ENCODE measurements at places on chromosomes 4 and X.
A peak's percentile ranks its signal among the peaks of the same experiment; 100 is the strongest.

DNA sequence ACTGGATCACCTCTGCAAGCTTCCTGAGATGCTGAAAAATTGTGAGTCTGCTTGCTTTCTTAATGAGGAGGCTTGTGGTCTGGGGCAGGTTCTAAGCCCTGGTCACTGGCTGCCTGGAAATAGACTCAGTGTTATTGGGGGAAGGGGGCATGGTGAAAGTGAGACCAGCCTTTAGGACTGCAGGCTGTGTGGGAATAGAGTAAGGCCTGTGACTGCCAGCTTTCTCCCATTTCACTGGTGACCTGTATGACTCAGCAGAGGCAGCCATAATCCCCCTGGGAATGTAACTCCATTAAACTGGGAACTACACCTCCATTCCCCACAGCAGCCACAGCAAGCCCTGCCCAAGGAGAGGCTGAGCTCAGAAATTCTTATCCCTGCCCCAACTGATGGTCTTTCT lies 55.9 kb upstream of the IL15 start:
- no peak for DNase-seq

DNA sequence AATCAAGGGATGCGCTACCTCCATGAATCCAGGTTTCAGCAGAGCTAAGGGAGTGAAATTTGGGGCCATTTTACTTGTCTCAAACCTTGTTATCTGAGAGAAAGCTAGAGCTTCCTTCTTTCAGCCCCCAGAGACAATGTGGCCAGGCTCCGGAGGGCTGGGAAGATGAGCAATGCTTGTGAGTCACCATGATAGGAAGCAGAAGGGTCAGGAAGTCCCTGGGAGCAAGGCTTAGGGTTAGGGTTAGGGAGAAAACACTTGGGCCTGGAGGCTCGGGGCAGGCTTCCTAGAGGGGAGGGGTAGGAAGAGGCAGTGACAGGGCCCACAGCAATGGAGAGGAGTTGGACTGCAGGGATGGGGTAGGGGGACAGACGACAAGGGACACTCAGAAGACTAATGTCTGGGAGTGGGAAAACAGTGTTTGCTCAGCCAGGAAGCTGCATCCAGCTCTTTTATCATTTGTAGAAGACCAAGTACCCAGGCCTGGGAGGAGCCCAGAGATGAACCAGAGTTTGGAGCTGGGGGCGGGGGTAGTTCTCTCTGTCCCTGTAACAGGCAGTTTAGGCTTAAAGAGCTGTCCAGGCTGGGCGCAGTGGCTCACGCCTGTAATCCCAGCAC lies 16.4 kb upstream of the PORCN start:
- DNase-seq = no peak

DNA sequence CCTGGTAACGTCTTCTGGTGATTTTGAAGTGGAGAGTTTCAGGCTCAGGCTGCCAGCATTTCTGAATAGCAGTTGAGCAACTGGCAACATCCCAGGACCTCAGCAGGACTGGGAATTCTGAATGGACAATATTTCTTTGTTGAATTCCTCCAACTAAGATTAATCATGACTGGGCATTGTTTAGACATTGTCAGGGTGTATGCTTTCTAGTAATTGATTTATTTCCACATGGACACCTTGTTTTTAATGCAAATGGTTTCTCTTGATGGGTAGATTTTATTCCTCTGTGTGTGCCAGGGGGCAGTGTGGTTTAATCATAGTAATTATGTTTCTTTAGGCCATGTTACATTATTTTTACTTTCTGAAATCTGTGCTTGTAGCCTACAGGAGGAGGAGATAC lies 1004.7 kb upstream of the LCORL start:
- DNase-seq = peak; percentile 64

- DNase-seq = no peak
Observed at GRCh38 chr4:15469402-15470127, at the start of gene CC2D2A. Gene CC2D2A, plus strand, starts transcription at chr4:15469882. Its CDS starts 6,051 bp downstream, at chr4:15475933.

DNA sequence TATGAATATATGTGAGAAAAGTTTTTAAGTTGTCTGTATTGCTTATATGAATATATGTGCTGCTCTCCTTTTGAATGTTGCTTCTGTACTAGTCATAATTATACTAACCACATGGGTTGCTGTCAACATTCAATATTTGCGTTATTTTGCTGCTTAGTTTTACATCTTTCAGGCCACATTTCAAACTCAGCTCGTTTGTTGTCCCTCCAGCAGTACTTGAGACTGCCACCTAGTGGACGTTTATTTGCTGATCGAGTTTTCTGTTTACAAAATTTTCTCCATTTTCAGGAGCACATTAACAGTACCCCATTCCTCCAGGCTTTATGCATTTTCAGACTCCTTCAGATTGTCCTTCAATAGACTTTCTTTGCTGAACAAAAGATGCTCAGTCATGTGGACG lies 75.8 kb downstream of the NUDT11 start:
- no peak for DNase-seq

DNA sequence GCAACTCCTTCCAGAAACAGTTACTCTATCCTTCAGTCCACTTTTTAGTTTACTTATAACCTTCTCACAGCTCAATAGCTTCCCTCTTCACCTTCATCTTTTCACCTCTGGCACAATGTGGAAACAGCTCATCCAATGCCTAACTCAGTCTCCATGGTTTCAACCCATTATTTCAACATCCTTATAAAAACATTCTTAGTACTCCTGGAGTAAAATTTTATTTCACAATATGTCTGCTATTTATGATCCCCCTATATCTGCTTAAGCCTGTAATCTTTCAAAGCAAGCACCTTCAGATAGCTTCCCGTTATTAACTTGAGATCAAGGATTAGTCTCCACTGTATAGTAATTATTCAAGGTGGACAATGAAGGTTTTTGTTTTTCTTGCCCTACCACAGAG lies 156.3 kb downstream of the GASK1B start:
- no peak for DNase-seq

DNA sequence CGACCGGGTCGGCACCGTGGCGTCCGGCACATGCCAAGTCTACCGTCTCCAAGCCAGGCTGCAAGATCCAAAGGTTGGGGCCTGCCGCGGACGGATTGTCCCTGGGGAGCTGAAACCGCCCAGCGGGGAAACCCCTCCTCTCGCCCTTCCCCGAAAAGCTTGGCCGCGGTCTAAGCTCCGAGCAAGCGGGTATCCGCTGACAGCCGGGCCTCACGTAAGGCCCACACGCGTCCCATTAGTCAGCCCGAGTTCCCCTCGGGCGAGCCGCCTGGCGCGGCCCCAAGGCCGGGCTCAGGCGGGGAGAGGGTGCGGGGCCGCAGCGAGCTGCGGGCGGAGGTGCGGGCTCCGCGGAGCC lies 6.8 kb upstream of the BCOR start:
- DNase-seq = no peak

DNA sequence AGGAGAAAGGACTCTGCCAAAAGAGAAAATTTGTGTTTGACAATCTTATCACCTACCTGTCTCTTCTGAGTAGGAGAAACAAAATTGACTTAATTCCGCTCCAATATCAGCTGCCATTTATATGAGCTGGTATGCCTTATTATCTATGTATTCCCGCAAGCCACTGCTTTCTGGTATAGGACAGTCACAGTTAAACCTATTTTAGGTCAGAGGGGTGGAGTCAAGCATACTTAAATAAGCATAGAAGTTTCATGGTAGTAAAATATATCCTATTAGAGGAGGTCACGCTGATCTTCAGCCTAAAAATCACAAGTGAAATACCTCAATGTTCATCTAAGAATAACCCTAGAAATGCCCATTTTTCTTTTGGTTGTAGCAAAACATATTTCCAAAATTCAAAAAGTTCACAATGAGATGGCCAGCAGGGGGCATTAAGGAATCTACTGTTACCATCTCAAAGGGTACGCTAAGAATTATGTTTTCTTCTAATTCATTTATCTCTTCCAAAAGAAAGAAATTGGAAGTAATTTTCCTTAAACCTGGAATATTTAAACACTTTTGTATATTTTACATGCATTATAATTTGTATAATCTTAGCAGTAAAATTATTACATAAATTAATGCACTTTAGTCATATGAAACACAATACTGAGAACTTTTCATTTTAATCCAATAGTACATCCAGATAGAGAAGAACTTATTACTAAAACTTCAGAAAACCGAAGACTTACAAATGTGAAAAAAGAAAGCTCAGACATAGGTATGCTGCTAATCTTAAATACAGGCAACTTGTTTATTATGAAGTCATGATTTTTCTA lies 10.5 kb downstream of the PPAT start:
- DNase-seq = peak; percentile 8

GRCh38 chrX:40651620-40652223 lies 4.4 kb upstream of the CXorf38 start:
- DNase-seq = peak; percentile 65

DNA sequence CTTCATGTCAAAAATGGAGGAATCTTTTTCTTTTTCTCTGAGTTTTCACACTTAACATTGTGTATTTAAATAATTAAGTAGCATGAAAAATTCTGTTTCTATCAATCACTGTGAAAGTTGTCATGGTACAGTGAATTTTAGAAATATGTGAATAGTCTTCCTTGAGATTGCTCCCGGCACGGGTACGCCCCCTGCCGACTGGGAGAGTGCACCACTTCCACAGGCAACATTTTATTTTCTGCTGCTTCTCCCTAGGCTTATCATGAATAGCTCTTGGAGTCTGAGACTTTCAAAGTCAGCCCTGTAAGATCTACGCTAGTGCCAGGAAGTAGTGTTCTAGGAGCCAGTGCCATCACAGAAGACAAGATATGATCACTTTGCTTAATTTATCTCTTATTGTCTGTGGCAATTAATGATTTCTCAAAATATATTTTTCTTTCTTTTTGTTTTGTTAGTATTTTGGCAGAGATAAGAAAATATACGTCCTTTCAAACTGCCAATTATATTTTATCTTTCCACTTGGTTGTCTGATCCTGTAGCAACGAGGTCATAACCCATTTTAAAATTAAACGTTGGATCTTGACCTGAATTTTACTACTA lies 763.8 kb upstream of the AADAT start:
- DNase-seq = no peak

- DNase-seq = no peak
Observed at GRCh38 chrX:55640854-55641253, 17.7 kb downstream of the FOXR2 start.

GRCh38 chrX:136380010-136380769 lies 79.4 kb downstream of the ADGRG4 start:
- DNase-seq = no peak

- DNase-seq = no peak
Observed at GRCh38 chr4:140298001-140298400, 75.4 kb upstream of the SCOC start.
